ENCODE measurements at places on chromosomes 11 and 22. TPM values are rescaled to one million over a fixed set of nuclear protein-coding genes. Genes with fewer than 3 reads are reported as not detected.

The GPHA2 gene
- 1.6 TPM for total RNA-seq

The ART1 gene
- total RNA-seq, result not detected

The KCNQ1 gene
- 4.3 TPM for total RNA-seq

The CCDC86 gene
- 49.4 TPM for total RNA-seq

The APOBEC3F gene
- total RNA-seq, result 11.0 TPM

The CATSPERZ gene
- total RNA-seq, result 2.0 TPM

The KRTAP5-5 gene
- not detected for total RNA-seq

The OR9G1 gene
- not detected for total RNA-seq

The CXCR5 gene
- total RNA-seq, result not detected

The P4HA3 gene
- not detected for total RNA-seq

The SLC43A1 gene
- total RNA-seq, result 20.5 TPM

- H3K27me3 ChIP-seq, result no peaks in the 10 kb centered on the region
- no peak for DNase-seq
- no peak overlapping the region for H3K4me3 ChIP-seq
Measured at GRCh38 chr11:13259374-13259773, 18.2 kb upstream of the BMAL1 start.

- H3K36me3 ChIP-seq, result no peaks in the 10 kb centered on the region
- DNase-seq, result no peak
Measured at GRCh38 chr11:98090861-98091505, 929.8 kb upstream of the CNTN5 start.

DNA sequence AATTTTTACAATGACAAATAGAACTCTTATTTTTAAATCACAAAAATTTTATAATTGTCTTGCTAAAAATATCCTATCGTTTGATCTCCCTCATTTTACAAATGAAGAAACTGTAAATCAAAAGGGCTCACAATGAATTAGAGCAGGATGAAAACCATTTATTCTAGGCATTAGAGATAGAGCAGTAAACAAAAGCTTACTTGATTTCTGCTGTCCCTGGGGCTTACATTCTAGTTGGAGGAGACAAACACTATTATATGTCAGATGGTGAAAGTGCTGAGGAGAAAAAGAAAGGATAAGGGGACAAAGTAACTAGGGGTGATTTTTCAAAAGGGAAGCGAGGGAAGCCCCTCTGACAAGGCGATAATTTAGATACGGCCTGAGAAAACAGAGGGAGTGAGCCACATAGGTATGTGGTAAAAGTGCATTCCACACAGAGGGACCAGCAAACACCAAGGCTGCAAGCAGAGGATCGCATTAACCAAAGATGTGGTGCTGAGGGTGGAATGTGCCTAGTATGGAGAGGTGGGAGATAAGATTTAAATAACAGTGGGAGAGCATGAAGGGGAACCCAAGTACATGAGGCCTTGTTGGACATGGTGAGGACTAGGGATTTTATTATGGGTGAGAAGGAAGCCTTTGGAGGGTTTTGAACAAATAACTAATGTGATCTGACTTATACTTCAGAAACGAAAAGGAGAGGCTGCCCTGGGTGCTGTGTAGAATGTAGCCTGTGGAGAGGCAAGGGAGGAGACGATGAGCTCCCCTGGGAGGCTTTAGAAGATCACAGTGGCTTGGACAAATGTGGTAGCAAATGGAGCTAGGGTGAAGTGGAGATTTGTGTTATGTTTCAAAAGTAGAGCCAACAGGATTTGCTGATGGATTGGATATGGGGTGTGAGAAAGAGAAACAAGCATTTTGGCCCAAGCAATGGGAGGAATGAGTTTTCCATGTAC, 62.1 kb downstream of the PDHX start:
- DNase-seq, result no peak
- H3K4me3 ChIP-seq, result no peak overlapping the region

GRCh38 chr11:95715777-95716241, 73.8 kb downstream of the FAM76B start:
- H3K4me3 ChIP-seq, result no peak overlapping the region
- peaks cover 5% of the 10 kb centered on the region for H3K4me1 ChIP-seq

DNA sequence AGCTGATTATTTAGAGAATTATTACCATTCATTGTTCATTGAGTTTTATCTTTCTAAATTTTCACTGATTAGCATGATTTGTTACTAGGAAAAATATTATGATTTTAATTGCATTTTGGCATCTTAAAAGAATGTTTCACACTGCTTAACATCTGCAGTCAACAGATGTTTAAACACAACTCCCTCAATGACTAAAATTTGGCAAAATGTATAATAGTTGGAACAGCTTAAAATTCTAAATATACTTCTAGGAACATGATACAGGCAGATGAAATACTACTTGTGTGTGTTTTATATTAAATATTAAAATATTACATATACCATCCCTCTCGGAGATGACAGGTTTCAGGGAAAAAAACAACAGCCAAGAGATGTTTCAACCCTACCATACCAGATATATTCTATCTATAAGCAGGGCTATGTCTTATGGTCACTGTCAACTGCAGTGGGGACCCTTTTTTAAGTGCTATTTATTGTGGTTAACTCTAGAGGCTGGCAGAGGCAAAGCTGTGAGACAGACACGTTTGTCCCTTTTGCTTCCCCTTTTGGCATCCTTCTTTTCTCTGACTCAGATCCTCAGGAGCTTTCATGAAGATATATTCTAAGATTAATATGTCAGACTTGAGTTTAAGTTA, 81.9 kb downstream of the BDNF start:
- no peak overlapping the region for H3K27ac ChIP-seq
- H3K4me3 ChIP-seq, result no peak overlapping the region
- peaks cover 60% of the 10 kb centered on the region for H3K4me1 ChIP-seq
- DNase-seq, result no peak
- H3K27me3 ChIP-seq, result peaks cover 2% of the 10 kb centered on the region
- H3K36me3 ChIP-seq, result peaks cover 78% of the 10 kb centered on the region

DNA sequence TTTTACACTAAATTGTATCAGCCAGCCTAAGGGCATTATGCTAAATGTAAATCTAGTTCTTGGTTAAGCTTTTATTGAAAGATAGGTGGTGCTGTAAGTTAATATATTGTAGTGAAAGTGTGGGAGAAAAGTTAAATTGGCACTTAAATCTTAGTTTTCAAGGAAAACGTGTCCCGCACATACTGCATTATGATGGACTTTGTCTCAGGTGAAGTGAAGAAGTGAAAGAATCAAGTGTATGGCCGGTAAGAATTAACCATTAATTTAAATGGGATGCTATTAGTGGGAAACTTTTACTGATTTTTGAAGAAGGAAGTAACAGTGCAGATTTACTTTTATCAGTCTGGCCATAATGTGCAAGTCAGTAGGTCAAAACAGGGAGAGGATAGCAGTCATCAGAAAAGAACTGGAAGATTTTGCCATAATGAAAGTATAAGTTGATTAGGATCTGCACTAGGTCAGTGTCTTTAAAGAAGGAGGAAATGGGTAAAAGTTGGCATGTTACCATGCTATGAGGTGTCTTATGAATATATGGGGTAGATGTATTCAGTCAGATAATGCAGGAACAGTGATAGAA, 81.6 kb downstream of the PDHX start:
- H3K36me3 ChIP-seq, result no peaks in the 10 kb centered on the region
- H3K4me1 ChIP-seq, result no peaks in the 10 kb centered on the region
- H3K27ac ChIP-seq, result no peak overlapping the region
- no peak for DNase-seq

GRCh38 chr11:133163463-133164419, 368.6 kb downstream of the OPCML start:
- no peak overlapping the region for H3K27ac ChIP-seq
- H3K4me1 ChIP-seq, result peaks cover 33% of the 10 kb centered on the region
- no peaks in the 10 kb centered on the region for H3K36me3 ChIP-seq
- no peaks in the 10 kb centered on the region for H3K27me3 ChIP-seq
- H3K4me3 ChIP-seq, result no peak overlapping the region

GRCh38 chr11:120375076-120375475, 38.9 kb downstream of the ARHGEF12 start:
- no peak overlapping the region for H3K4me3 ChIP-seq
- H3K27me3 ChIP-seq, result no peaks in the 10 kb centered on the region
- peaks cover 16% of the 10 kb centered on the region for H3K36me3 ChIP-seq
- H3K4me1 ChIP-seq, result peaks cover 26% of the 10 kb centered on the region
- H3K27ac ChIP-seq, result peak overlapping the region; percentile 43
- DNase-seq, result no peak

GRCh38 chr11:117194267-117194666, 4.9 kb upstream of the TAGLN start:
- H3K4me1 ChIP-seq, result peaks cover 16% of the 10 kb centered on the region
- DNase-seq, result no peak
- no peak overlapping the region for H3K4me3 ChIP-seq
- H3K36me3 ChIP-seq, result no peaks in the 10 kb centered on the region

DNA sequence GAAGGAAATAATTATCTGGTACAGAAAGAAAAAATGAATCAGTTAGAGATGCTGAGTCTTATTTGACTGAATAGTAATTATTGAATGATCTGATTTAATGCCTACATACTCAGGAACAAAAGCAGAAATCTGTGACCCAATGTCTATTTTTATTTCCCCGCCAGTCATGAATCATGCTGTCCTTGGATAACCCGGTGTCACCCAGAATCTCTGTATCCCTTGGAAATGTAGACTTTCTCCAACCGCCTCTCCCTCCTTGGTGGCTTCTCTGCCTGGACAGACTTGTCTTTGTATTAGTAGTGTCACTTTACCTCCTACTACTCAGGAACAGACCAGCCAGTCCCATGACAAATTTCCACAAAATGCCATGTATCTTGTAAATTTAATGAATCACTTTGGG, 173.3 kb upstream of the PDGFD start:
- peaks cover 5% of the 10 kb centered on the region for H3K4me1 ChIP-seq
- no peaks in the 10 kb centered on the region for H3K27me3 ChIP-seq
- no peak for DNase-seq
- H3K27ac ChIP-seq, result no peak overlapping the region
- peaks cover 5% of the 10 kb centered on the region for H3K36me3 ChIP-seq
- H3K4me3 ChIP-seq, result no peak overlapping the region

- peaks cover 17% of the 10 kb centered on the region for H3K36me3 ChIP-seq
- DNase-seq, result no peak
- H3K4me3 ChIP-seq, result no peak overlapping the region
- H3K27ac ChIP-seq, result peak overlapping the region; percentile 39
Measured at GRCh38 chr22:29635734-29636357, 32.4 kb downstream of the NF2 start.

GRCh38 chr22:42171946-42172719, 41.5 kb upstream of the CYP2D6 start:
- H3K27me3 ChIP-seq, result no peaks in the 10 kb centered on the region
- H3K4me3 ChIP-seq, result no peak overlapping the region
- peaks cover 8% of the 10 kb centered on the region for H3K36me3 ChIP-seq
- H3K27ac ChIP-seq, result peak overlapping the region; percentile 40

- H3K27ac ChIP-seq, result no peak overlapping the region
- H3K4me3 ChIP-seq, result no peak overlapping the region
- peaks cover 3% of the 10 kb centered on the region for H3K27me3 ChIP-seq
- H3K4me1 ChIP-seq, result peaks cover 17% of the 10 kb centered on the region
Measured at GRCh38 chr11:62402226-62402959, 16.4 kb upstream of the SCGB1A1 start.

- no peak for DNase-seq
- H3K27ac ChIP-seq, result no peak overlapping the region
- H3K27me3 ChIP-seq, result peaks cover 26% of the 10 kb centered on the region
- peaks cover 10% of the 10 kb centered on the region for H3K36me3 ChIP-seq
Measured at GRCh38 chr11:67486481-67487195, 3.8 kb downstream of the AIP start.

DNA sequence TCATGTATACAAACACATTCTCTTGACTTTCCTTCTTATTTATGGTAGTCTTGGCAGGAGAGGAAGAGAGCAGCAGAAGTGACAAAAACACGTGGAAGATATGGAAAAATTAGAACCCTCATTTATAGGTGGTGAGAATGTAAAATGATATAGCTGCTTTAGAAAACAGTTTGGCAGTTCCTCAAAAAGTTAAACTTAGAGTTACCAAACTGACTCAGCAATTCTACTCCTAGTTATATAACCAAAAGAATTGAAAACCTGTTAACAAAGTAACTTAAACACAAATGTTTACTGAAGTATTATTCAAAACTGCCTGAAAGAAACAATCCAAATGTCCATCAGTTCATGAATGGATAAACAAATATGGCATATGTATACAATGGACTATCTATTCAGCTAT, 16.8 kb downstream of the NUCB2 start:
- no peaks in the 10 kb centered on the region for H3K4me1 ChIP-seq
- no peaks in the 10 kb centered on the region for H3K36me3 ChIP-seq
- no peak overlapping the region for H3K4me3 ChIP-seq
- H3K27me3 ChIP-seq, result no peaks in the 10 kb centered on the region
- H3K27ac ChIP-seq, result no peak overlapping the region

- H3K27ac ChIP-seq, result no peak overlapping the region
- H3K36me3 ChIP-seq, result no peaks in the 10 kb centered on the region
- H3K27me3 ChIP-seq, result no peaks in the 10 kb centered on the region
Measured at GRCh38 chr11:1936781-1937615, 10.1 kb upstream of the MRPL23 start.

DNA sequence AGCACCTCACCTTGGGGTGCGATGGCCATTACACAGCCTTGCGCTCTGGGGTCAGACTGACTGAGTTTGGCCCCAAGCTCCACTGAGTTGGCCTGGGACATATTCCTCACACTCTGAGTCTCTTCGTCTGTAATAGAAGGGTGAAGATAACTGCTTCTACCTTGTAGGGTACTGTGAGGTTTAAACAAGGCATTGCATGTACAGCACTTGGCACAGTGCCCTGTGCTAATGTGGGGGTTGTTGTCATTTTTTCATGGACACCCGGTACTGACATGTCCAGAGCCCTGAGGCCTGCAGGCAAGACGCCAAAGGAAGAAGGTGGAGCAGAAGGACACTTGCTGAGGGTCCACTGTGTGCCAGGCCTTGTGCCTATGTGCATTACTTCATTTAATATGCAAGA, 50.7 kb downstream of the OTOG start:
- no peak overlapping the region for H3K4me3 ChIP-seq
- peaks cover 11% of the 10 kb centered on the region for H3K36me3 ChIP-seq
- peaks cover 6% of the 10 kb centered on the region for H3K4me1 ChIP-seq
- peaks cover 11% of the 10 kb centered on the region for H3K27me3 ChIP-seq
- H3K27ac ChIP-seq, result no peak overlapping the region

GRCh38 chr22:25735650-25736049, 6.3 kb upstream of the MYO18B start:
- DNase-seq, result no peak
- no peak overlapping the region for H3K4me3 ChIP-seq
- H3K27ac ChIP-seq, result no peak overlapping the region
- H3K4me1 ChIP-seq, result no peaks in the 10 kb centered on the region
- H3K36me3 ChIP-seq, result no peaks in the 10 kb centered on the region

DNA sequence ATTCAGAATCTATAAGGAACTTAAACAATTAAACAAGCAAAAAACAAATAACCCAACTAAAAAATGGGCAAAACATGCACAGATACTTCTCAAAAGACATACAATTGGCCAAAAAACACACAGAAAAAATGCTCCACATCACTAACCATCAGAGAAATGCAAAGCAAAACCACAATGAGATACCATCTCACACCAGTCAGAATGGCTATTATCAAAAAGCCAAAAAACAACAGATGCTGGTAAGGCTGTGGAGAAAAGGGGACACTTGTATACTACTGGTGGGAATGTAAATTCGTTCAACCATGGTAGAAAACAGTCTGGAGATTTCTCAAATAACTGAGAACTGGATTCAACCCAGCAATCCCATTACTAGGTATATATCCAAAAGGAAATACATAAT, 24.8 kb downstream of the ENTHD1 start:
- no peaks in the 10 kb centered on the region for H3K36me3 ChIP-seq
- DNase-seq, result no peak
- H3K4me3 ChIP-seq, result no peak overlapping the region

Measured in WTC11 (cell line).